ENCODE measurements at places on chromosomes 5 and 9. TPM values are rescaled to one million over a fixed set of nuclear protein-coding genes. Genes with fewer than 3 reads are reported as not detected.

GRCh38 chr5:61246768-61247307 is 84.6 kb upstream of the SMIM15 start:
- no peak for DNase-seq

NMRK1 gene
- polyA plus RNA-seq = 24.3 TPM

- DNase-seq = no peak
Measured at GRCh38 chr5:133741818-133742355, 129.5 kb upstream of the FSTL4 start.

TAF1L gene
- 0.08 TPM for polyA plus RNA-seq

DNA sequence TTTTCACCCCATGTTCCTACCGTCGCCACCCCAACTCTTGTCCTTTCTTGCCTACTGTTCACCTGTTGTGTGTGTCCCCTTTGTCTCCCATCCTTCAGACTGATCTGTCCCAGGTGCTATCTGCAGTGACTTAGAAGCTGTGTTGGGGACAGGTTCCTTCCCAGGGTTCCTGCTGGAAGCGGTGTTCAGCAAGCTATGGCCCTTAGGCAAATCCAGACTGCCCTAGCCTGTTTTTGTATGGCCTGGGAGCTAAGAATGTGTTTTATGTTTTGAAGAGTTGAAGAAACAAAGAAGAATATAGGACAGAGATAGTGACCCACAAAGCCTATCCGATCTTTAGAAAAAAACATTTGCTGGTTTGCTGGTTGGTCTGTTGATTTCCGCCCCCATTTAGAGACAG is 236.4 kb downstream of the GOLPH3 start:
- no peak for DNase-seq

GRCh38 chr5:76371960-76372322 is 31.1 kb upstream of the IQGAP2 start:
- no peak for DNase-seq
